Kidney tubule cell (primary cell): ENCODE measurements at places on chromosomes 5 and 9.
A peak's percentile ranks its signal among the peaks of the same experiment; 100 is the strongest.

DNA sequence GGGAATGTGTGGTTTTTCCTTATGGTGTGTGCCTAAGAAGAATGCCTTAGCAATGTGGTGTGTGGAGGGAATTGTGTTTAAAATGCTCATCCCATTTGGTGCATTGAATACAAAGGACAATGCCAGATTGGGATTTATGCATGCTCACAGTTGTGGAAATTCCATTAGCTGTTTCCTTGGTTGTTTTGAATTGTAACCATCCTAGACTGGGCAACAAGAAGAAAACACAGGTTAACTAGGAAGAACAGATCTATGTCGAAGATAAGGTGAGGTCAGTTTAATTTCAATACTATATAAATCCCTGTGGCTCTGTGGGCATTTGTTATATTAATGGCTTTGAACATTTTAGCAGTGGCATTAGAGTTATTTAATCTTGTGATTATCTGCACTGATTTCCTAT, 266.8 kb downstream of the MAT2B start:
- DNase-seq, result no peak

GRCh38 chr5:22965960-22966359, 112.8 kb upstream of the CDH12 start:
- no peak for DNase-seq

- no peak for DNase-seq
Observed at GRCh38 chr9:86774116-86774515, 173.2 kb downstream of the GAS1 start.

DNA sequence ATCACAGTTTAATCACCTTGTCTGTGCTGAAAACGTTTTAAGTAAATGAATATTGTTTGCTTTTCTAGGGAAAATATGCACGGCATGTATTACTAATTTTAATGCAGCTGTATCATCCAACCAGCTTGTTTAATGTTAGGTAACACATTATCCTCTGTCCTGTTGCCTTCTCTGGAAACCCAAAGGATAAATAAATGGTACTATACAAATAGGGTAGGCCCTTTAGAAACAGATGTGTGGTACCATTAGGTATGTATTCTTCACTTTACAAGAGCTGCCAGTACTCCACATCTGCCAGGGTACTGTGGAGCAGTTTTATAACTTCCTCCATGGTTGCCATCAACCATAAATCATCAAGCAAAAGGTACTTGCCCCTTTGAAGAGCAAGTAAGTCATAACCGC, 42.9 kb downstream of the FAF2 start:
- no peak for DNase-seq

- peak; percentile 98 for DNase-seq
Observed at GRCh38 chr9:105064248-105065097, 136.5 kb upstream of the ABCA1 start.

- DNase-seq, result no peak
Observed at GRCh38 chr5:169521366-169521983, 62.1 kb upstream of the SPDL1 start.

DNA sequence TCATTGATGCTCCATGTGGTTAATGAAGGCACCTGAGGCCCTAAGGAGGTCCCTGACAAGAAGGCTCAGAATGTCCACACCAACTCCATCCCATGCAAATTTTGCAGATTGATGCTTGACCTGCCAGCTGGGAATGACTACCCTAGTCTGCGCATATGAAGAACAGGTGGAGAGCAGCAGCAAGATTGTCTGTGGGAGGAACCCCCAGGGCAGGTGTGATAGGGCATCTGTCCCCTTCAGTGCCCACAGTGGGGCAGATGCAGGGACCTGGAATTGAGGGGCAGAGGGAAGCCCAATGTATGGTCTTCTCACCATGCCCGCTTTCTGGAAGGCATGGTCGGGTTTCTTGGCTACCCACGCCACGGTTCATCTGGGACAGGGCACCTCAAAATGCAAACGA, 79.6 kb downstream of the MACROH2A1 start:
- no peak for DNase-seq

DNA sequence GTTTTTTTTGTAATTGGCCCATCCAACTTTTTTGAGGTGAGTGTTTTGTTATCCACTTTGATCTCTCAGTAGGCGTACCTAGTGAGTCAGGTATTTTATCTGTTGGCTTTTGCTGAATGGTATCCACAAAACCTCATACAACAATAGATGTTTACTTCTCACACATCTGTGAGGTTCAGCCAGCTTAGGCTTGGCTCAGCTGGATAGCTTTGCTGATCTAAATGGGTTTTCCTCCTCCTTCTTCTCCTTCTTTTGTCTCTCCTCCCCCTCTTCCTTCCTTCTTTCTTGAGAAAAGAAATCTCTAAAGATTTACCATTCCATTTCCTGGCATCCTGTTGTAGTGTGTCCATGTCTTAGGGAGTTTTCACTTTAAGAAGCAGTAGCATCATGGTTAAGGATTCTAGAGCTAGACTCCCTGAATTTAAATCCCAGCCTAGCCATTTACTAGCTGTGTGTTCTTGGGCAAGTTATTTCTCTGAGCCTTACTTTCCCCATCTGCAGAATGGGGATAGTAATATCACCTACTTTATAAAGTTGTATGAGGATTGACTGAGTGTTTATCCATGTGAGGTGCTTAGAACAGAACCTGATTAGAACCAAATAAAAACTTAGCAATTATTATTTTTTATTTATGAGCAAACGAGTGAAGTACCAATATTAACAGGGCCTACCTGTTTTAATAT, 126.3 kb downstream of the ARHGAP26 start:
- no peak for DNase-seq

- DNase-seq, result peak; percentile 90
Observed at GRCh38 chr5:39256477-39257235, 37.3 kb upstream of the FYB1 start.

- DNase-seq, result no peak
Observed at GRCh38 chr5:144202072-144202471, 31.4 kb downstream of the KCTD16 start.

DNA sequence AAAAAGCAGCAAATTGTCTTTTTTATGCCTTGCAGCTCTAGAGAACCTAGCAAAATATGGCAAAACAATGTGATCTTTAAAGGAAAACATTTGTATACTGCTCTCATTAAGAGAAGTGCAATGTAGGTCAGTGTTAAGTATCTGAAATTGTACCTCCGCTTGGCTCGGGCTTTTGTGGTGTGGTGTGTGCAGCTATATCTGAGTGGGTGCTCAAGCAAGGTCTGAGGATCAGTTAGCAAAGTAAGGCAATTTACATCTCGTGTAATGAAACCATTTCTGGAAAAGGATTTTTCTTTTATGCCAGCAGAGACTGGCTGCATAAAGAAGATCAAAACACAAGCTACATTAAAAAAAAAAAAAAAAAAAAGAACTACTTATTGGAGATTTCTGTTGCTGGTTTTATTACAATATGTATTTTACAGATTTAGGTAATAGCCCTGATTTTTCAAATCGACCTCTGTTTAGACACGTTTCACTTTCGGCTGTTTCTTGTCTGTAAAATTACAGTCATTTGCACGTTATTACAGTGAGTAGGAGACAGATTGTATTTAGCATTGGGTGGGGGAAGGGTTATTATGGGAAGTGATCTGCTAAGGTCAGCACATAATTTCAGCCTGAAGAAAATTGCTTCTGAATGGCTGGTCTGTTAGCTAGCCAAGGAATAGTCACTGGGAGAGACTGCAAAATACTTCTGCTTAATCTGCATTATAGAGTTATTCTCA, 7.9 kb upstream of the ZNF608 start:
- no peak for DNase-seq

GRCh38 chr5:73096239-73096575, 24.2 kb upstream of the TMEM171 start:
- DNase-seq, result peak; percentile 73

GRCh38 chr5:146710348-146710747, 168.2 kb downstream of the PPP2R2B start:
- no peak for DNase-seq

DNA sequence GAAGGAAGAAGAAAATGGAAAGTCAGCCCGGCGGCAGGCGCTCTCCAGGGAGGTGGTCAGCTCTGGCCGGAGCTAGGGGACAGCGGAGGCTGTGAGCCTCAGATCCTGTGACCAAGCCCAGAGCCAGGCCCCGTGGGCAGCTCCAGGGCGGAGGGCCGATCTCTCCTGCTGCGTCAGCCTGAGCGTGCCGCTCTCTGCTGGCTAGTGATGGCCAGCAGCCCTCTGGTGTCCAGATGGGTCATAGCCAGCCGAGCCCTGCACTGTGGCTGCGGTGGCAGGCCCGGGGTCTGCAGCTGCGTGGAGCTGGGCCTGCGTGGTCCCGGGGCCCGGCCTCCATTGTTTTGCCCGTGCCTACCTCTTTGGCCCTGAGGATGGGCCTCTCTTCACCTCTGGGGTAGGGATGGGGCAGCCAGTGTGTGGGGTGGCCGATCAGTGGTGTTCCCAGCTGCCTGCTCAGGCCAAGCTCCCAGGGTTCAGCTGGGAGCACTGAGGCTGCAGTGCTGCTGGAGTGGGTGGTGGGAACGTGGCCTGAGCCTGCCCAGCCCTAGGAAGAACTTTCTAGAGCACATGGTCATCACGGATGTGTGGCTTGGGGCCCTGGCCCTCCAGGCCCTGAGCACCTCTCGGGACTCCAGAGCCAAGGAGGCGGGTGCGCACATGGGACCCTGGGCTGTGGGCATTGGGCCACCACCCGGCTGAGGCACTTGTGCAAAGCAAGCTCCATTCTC, 17.1 kb upstream of the NRARP start:
- DNase-seq, result no peak

GRCh38 chr9:93059011-93059714, 662 bp downstream of the SUSD3 start:
- DNase-seq, result no peak

- DNase-seq, result peak; percentile 45
Observed at GRCh38 chr9:27379311-27380251, 82.6 kb upstream of the EQTN start.

DNA sequence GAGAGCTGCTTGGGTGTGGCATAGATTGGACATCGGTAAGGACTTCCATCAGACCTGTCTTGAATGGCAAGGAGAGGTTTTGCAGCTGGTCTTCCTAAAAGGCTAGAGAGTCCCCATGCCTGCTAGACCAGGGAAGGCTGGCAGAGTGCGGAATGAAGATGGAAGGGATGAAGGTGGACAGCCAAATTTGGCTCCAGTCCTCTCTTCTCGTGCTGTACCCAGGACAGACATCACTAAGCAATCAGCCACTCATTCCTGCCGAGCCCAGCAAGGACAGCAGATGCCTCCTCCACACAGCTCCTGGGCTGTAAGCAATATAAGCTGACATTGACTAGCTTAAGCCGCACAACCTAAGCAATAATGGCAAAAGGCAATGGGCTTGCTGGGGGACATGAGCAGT, 112.0 kb downstream of the OLFM1 start:
- DNase-seq, result no peak
